Gastroesophageal sphincter (tissue), 4 donors: ENCODE measurements at places on chromosomes 12 and 14. TPM values are rescaled to one million over a fixed set of nuclear protein-coding genes. Genes with fewer than 3 reads are reported as not detected.

Gene WDR20
- 33.0 TPM for total RNA-seq

Gene EFCAB11
- total RNA-seq, result 3.1 TPM

Gene ZNF385A
- 7.5 TPM for total RNA-seq

GRCh38 chr12:114996382-114996781 lies 312.4 kb upstream of the TBX3 start:
- ATAC-seq, result no peak

GRCh38 chr12:127717278-127717677 lies 549.7 kb upstream of the TMEM132C start:
- ATAC-seq, result no peak

GRCh38 chr12:21985155-21985554 lies 43.9 kb upstream of the ABCC9 start:
- no peak for ATAC-seq

- no peak for ATAC-seq
Observed at GRCh38 chr12:116631619-116632018, 72.4 kb downstream of the MAP1LC3B2 start.

GRCh38 chr12:51941011-51941581 lies 10.4 kb upstream of the ACVR1B start:
- ATAC-seq, result no peak
